ENCODE measurements at places on chromosomes 6 and 20.

DNA sequence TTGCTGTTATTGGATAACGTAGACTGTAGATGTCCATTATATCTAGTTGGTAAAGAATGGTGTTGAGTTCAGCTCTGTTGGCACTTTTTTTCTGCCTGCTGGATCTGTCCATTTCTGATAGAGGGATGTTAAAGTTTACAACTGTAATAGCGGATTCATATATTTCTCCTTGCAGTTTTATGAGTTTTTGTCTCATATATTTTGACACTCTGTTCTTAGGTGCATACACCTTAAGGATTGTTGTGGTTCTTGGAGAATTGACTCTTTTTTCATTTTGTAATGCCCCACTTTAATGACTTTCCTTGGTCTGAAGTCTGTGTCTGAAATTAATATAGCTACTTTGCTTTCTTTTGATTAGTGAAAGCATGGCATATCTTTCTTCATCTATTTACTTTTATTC lies 16.1 kb downstream of the STXBP5 start:
- DNase-seq: no peak

DNA sequence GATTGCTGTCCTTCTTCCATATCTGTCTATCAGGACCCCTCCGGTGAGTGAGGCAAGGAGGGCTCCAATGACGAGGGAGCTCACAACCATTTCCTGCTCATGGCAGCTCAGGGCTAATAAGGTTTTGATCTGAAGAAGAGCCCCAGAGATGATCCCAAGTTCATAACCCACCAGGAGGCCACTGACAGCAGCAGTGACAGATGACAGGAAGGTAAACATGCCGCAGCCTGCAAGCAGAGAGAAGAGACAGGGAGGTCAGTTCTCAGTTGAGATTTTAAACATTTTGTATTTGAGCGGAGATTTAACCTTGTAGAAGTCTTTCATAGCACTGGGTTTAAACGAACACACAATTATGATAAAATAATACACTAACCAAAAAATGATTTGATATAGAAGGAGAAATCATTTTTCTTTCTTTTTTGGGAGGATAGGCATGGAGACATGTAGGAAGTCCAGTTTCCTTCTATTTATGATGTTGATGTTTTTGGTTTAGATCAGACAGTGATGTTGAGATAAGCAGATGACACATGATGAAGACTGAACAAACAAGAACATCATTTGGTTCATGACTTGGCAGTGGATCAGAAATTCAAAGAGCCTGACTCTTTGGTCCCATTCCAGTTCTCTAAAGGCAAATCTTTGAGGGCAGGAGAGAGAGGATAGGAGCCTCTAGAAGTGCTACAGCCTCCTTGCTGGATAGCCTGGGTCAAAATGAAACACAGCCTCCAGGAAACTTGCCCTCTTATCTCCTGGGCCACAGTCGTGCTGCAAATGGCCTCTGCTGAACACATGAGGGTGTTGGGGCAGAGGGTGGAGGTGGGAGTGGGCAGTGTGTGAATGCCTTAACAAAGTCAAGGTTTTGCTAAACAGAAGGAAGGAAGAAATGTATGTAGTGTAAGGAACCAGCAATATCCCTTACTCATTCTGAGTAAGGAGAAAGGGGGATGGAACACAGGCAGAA lies 22.6 kb downstream of the SLC2A12 start:
- DNase-seq: no peak

DNA sequence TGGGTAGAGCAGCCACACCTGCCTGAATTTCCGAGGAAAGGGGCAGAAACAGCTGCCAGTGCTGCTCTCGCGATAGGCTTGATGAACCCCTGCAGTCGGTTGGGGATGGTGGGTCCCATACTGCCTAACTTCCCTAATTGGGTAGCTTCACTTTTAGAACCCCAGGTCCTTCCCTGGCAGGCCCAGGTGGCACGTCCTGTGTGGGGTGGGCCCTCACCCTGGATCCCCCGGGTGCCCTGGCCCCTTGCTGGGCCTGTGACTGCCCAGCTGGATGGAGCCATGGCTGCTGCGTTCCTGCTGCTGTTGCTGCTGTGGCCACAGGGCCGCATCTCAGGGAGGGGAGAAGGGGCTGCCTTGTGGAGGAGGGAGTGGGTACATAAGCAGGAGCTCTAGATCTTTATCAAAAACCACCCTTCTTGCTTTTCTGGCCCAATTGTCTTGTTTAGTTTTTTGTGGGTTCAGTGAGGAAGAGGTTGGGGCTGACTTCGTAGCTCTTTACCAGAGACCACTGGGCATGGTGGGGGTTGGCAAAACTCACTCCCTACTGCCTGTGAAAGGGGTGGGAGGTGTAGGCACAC lies 19.2 kb downstream of the TREML4 start:
- no peak for DNase-seq

- DNase-seq: no peak
Measured at GRCh38 chr20:237929-238328, 10.9 kb downstream of the DEFB129 start.

DNA sequence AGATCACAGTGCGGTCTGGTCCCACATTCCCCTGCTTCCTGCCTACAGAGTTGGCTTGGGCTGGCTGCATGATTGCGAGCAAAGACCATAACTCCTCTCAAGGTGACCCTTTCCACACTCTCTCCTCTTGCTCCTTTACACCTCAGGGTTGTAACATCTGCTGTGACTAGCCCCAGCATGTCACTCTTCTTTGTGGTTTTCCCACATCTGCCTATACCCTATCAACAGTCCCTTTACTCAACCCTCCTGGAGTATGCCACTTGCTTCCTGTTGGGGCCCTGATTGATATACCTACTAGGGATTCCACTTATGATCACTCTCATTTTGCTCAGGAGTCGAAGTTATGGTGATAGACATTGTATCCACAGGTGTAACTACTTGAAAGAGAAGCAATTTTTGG lies 58.9 kb upstream of the SGK1 start:
- DNase-seq: no peak

- DNase-seq: no peak
Measured at GRCh38 chr6:38566295-38567030, 73.3 kb downstream of the BTBD9 start.

DNA sequence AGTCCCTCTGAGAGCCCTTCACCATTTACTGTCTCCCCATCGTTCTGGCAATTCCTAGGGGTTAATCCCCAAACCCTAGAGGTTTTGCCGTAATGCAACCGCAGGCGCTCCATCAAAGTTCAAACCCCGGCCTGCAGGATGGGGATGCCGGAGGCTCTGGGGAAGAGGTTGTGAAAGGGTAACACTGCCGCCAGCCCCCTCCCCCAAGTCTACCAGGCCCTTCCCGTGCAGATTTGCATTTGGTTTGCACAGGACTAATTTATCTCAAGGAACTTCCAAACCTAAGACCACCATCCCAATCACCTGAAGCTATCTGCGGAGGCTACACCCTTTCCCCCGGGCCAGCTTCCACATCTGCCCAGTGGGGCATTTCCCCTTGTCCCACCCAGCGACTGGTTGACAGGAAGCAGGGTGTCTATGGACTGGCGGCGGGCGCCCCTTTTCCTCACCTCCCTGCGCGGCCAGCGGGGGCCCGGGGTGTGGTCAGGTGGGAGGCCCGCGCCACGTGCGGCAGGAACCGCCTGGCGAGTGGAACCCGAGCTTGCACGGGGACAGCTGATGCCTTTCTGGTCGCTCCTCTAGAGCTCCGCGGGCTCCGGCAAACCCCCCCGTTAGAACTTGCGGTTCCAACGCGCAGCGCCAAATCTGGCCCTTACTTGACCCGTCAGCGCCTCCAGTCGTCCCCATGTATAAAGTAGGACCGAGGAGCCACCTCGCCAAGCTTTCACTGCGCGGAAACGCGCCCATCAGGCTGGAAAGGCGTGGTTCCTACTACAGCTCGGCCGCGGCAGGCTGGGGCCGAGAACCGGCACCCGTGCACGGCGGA lies 9.4 kb upstream of the SLC4A11 start:
- no peak for DNase-seq

GRCh38 chr6:111057074-111057752 lies 30.1 kb upstream of the SLC16A10 start:
- no peak for DNase-seq

DNA sequence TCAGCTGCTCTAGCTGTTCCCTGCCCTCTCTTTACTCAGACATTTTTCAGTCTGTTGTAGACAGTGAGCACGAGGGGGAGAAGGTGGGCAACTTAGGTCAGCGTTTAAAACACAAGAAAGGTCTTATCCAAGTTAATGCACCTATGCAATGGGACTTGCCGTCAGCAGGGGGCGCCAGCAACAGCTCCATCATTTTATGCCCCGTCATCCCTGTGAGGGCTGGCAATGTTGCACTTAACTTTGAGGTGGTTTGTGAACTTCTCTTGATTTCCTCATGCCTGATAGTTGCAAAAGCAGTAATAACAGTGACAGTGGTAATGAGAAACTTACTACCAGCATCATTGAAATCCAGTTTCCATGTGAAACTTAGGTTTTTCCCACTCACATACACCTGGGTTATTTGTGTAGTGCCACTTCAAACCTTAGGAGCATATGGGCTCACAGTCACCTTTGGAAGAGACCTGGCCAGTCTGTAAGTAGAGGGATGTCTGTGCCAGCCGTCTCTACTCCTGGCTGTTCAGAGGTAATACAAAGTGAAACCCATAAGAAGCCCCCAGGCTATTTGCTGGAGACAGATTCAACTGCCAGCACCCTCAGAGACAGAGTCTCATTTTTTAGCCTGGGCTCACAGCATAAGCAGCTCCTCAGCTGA lies 44.9 kb upstream of the ID1 start:
- DNase-seq: no peak

DNA sequence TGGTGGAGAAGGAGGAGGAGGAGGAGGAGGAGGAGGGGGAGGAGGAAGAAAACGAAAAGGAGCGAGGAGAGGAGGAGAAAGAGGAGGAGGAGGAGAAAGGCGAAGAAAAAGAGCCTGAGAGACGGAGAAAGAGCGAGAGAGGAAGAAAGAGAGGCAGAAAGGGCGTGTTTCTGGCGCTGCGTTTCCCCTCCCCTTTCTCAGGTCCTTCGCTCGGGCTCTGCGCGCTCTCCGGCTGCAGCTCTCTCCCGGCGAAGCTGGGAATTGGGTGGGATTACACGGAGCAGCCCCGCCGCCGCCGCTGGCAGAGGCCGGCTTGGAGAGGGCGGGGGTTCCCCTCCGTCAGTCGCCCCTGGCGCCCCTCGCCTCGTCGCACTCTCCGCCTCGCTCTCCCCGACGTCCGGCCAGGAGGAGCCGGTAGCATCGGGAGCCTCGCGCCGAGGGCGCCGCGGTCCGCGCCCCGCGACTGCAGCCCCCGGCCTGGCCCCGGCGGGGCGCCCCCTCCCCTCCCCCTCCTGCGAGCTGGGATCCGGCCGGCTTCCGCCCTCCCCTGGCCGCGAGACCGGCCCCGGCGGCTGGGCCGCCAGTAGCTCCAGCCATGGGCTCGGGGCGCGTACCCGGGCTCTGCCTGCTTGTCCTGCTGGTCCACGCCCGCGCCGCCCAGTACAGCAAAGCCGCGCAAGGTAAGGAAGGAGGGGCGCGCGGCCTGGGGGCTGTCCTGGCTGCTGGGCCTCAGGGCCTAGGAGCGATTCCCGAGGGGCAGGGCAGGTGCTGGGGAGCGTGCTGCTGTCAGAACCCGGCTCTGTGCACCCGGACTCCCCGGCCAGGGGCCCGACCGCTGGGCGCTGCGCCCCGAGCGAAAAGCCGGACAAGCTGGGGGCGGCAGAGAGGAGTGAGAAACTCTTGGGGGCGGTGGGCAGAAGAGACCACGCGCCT lies at the start of gene SCUBE3:
Gene SCUBE3, plus strand, starts transcription at position 133 of the 933 bp plus-strand sequence. Its CDS starts 463 bp downstream, at position 596.
- no peak for DNase-seq

GRCh38 chr6:133939778-133940667 lies 13.0 kb upstream of the TBPL1 start:
- no peak for DNase-seq

GRCh38 chr20:37850036-37850592 lies 52.8 kb upstream of the VSTM2L start:
- no peak for DNase-seq

DNA sequence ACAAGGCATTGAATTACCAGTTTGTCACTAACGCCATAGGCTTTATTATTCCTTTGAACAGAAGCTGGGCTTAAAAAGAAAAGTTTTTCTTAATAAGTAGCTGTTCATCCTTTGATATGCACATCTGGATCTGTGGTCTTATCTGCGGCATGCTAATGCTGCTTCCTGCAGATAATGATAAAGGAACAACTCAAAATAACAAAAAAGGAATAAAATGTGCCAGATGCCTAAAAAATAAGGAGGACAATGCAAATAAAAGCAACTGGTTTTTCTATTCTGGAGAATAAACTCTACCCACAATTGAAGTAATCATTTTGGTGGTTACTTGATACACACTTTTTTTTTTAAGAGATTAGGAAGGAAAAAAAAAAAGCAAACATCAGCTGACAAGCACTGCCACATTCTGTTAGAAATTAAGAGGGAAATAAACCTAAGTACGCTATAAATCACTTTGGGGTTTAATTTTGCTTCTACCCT lies 156.8 kb upstream of the SALL4 start:
- no peak for DNase-seq

DNA sequence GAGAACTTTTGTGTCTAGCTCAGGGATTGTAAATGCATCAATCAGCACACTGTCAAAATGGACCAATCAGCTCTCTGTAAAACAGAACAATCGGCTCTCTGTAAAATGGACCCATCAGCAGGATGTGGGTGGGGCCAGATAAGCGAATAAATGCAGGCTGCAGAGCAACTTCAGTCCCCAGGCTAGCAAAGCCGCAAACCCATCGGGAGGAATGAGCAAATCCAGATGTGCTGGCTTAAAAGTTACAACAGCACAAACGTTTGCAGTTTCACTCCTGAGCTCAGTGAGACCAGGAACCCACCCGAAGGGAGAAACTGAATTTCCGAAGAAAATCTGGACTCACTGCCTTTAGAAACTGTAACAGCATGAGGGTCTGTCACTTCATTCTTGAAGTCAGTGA lies 21.9 kb upstream of the MBOAT1 start:
- no peak for DNase-seq

DNA sequence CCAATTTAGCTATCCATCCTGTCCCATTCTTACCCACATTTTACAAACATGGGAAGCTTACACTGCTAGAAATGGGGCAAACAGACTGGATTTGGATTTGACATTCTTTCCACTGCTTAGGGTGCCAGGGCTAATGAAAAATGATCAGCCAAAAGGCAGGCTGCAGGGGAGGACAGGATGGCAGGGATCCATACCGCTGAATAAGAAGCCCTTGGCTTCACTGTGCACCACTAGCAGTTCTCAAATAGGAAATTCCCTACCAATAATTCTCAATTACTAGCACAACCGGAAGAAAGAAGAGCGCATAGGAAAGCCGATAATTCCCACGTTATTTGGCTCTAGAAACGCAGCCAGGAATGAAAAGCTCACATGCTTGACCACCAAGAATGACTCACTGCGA lies 73.1 kb downstream of the NDUFAF5 start:
- no peak for DNase-seq

DNA sequence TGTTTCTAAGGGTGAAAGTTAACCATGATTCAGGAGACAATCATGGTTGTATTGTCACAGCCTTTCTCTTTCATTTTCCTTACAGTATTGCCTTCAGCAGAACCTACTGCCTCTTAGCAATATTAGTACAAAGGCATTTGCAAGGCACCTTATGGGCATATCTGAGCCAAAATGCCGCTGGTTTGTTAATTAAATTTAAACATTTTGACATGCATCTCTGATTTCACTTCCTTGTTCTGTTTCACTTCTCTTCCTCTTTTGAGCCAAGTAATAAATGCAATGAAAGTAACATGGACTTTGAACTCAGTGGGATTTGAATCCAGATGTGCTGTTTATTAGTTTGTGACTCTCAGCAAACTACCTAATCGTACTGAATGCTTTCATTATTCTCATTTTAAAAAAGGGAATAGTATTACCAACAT lies 467.4 kb upstream of the CITED2 start:
- DNase-seq: no peak

- no peak for DNase-seq
Measured at GRCh38 chr6:136969930-136970329, 47.8 kb downstream of the SLC35D3 start.
